ENCODE measurements at places on chromosomes 2 and 18.

DNA sequence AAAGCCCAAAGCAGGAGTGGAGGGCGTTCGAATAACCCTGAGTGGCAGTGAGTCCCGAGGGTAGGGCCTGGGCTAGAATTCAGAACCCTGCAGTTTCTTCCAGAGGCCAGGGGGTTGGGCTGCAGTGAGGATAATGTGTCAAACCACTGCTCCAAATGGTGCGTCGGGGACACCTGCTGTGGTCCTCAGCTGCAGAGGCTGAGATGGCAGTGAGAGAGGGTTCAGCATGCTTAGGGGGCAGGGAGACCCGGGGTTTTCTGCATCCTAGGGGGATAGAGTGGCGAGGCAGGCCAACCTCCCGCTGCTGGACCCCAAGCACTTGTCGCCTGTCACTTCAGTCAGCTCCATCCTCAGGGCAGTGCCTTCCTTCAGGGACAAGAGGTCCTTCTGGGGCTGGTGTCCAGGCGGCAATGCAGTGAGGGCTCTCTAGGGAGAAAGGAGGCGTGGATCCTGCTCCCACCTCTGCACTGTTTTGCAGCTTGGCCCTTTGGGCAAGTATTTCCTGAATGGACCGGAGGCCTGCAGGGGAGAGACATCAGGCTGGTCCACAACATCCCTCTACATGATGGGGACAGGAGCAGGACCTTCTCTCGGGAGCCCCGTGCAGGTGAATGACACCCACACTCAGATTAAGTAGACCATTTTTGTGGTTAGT is 8.4 kb upstream of the NTSR2 start:
- no peak for DNase-seq

DNA sequence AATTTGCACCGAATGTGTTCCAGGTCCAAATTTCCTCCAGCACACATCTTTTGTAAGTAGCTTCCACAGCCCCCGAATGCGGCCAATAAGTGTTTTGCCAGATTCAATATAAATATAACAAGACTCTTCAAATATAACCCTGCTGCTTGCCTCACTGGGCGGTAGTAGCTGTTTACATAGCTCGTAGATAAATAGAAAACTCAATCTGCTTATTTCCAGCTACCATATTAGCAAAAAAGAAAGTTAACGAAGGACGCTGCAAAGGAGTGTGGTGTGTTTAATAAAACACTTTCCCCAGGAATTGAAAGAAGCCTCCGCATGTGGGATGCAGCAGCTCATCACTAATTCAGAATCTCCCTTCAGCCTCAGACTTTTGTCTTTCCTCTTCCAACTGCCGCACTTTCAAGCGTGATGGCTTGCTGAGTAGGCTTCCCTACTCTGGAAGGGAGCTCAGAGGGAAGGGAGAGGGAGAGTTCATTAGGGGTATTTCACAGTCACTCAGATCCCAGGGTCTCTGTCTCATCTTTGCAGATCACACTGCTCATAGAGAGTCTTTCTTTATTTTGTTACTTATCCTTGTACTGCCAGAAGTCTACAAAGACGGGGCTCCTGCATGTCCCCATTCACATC is 367.0 kb downstream of the RND3 start:
- no peak for DNase-seq

- DNase-seq, result no peak
Observed at GRCh38 chr2:5777131-5777535, 84.9 kb downstream of the SOX11 start.

GRCh38 chr2:5959836-5960820 is 267.9 kb downstream of the SOX11 start:
- no peak for DNase-seq

GRCh38 chr18:46155641-46156051 is 51.5 kb downstream of the HAUS1 start:
- no peak for DNase-seq

DNA sequence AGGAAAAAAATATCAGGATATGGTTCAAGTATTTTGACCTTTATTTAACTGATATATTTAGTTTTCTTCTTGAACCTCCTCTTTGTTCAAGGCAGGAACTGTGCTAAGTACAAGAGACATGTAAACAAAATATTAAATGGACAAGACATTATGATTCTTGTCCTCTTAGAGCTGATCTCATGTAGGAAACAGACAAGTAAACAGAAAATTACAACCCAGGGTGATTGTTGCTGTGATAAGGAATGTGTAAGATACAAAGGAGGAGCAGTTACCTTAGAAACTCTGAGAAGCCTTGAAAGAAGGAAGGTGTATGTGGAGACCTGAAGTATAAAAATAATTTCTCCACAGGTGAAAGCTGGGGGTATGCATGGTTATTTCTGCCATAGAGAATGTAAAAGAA is 12.9 kb downstream of the RBM45 start:
- no peak for DNase-seq

- DNase-seq, result no peak
Observed at GRCh38 chr2:106961328-106961727, 75.4 kb upstream of the ST6GAL2 start.

DNA sequence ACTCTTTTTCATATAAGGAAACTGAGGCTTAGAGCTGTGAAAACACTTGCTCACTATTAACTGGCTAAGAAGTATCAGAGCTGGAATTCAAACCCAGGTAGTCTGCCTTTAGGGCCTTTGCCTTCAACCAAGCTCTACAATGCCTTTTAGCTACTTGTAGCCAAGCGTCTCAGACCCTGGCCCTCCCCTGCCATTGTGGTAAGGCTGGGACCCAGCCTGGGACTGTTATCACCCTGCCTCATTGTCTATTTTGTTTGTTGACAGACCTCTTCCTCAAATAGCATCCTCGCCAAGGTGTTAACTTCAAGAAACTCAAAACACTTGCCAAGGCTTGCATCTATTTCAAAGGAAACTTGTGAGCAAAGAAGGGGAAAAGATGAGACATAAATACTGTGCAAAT is 76.7 kb upstream of the CD28 start:
- no peak for DNase-seq

GRCh38 chr2:42913280-42913878 is 121.0 kb upstream of the HAAO start:
- no peak for DNase-seq

DNA sequence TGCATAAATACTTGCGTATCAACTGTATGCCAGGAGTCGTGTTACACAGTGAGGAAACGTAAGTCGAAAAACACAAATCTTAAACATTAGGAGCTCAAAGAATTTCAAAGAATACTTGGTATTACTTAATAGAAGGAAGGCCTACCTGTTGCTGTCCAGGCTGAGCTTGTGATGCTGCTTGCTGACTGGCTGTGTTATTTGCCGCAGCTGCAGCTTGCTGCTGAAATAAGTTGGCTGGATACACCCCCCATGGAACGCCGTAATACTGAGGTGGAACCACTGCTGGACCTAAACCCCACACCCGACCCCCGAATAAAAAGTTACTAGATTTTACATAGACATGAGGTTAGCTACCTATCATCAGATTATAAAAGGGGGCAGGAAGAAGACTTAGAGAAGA is 56.4 kb downstream of the PUM2 start:
- no peak for DNase-seq

DNA sequence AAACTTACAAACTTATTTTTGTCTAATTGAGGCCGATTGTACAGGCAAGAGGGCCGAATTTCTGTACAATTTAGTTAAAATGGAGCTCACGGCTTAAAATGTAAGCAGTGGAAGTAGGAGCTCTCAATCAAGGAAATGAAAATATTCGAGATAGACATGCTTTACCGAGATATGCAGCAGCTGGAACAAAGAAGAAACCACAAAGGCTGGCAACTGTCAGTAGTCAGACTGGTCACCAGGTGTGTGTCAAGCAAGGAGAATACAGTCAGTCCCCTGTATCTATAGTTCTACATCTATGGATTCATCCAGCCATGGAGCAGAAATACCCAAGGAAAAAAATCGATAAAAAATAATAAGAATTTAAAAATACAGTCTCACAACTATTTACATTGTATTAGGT is 122.6 kb downstream of the WDSUB1 start:
- no peak for DNase-seq

DNA sequence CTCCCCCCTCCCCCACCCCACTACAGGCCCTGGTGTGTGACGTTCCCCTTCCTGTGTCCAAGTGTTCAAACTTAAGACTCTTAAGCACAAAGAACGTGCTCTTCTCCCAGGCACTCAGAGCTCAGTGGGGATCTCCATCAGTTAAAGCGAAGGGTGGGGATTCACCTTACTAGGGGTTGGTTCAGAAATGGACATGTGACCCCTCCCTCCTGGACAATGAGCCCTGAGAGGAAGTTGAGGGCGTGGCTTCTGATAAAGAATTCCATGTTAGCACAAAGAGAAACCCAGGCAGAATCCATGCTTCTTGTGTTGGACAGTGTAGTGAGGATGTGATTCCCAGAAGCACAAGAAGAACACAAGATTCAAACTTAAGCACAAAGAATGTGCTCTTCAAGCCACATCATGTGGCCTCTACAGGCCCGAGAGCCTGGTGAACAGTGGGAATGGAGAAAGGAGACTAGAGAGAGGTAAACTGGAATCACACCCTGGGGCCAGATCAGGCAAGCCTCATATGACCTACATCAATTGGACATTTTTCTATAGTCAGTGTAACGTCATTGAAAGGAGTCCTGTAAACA is 78.1 kb upstream of the TTC39C start:
- DNase-seq, result no peak

GRCh38 chr2:241898463-241899270 is 29.1 kb downstream of the RTP5 start:
- DNase-seq, result no peak

DNA sequence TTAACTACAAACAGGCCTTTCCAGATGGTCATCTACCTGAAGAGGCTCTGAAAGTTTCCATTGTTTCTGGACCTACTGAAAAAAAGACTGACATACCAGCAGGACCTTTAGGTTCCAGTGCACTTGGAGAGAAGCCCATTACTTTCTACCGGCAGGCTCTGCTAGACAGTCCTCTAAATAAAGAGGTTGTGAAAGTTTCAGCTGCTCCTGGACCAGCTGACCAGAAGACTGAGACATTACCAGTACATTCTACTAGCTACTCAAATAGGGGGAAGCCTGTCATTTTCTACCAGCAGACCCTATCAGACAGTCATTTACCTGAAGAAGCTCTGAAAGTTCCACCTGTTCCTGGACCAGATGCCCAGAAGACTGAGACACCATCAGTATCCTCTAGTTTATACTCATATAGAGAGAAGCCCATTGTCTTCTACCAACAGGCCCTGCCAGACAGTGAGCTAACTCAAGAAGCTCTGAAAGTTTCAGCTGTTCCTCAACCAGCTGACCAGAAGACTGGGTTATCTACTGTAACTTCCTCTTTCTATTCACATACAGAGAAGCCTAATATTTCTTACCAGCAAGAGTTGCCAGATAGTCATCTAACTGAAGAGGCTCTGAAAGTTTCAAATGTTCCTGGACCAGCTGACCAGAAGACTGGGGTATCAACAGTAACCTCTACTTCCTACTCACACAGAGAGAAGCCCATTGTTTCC is 65.8 kb downstream of the ALMS1 start:
- no peak for DNase-seq

DNA sequence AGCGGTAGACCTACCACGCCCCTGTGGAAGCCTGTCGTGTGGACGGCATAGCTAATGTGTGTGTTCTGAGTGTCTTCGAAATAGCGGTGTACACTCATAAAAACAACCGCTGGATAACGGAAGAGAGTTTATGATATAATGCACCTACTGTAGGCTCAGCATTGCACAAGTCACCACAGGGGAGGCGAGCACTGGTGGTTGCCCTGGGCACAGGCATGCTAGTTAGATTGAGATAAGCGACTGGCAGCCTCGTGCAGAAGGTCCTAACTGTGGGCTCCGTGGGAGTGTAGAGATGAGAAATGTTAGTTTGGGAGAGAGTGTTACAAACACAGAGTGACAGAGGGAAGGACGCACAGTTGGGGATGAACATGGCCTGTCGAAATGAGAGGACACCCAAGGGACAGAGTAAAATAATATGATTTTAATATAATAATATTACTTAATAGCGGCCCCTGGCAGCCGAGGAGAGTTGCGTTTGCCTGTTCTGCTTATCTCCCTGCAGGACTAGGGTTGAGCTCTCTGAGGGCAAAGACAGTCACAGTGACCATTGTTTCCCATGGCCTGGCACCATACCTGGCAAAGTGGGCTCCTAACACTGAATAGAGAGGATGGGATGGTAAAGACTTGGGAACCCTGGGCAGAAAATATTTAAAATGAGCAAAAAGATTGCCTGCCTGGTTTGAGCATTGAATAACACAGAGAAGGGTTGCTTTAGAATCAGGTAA is 204.2 kb downstream of the GBX2 start:
- DNase-seq, result no peak

DNA sequence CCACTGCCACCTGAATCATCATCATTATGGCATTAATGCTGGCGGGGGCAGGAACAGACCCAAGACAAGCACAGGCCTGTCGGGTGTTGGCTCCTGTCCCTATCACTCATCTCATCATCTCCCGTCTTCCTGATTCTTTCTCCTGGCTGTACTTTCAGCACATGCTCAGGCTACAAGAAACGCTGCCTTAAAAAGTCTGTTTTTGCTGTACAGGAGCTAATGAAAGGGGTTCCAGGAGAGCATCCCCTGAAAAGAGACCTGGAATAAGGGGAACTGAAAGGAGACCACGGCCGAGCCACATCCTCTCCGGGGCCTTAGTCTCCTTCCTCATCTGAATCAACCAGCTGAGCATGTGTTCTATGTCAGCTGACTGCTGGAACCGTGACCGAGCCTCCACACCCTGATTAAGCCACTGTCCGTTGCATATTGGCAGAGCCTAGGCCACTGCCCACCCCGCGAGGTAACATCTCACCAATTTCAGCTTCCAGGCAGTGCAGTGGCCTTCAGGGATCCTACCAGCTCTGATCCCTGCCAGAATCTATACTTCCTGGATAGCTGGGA is 62.6 kb downstream of the DNMT3A start:
- no peak for DNase-seq

DNA sequence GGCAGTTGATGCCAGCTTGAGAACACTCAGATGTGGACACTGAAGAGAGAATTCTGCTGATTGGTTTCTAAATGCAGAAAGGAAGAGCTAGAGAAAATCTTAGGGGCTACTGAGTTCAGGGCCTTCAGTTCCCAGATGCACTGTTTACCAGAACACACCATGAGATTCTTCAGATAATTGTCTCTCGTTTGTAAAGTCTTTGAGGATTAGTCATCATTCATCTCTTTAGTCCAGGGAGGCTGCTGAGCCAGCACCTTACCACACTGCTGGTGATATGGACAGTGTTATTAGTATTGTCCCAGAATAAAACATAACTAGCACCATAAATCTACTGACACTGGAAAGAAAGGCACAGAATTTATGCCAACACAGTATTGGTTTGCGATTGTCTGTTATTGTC is 690.8 kb upstream of the CELF4 start:
- DNase-seq, result no peak

DNA sequence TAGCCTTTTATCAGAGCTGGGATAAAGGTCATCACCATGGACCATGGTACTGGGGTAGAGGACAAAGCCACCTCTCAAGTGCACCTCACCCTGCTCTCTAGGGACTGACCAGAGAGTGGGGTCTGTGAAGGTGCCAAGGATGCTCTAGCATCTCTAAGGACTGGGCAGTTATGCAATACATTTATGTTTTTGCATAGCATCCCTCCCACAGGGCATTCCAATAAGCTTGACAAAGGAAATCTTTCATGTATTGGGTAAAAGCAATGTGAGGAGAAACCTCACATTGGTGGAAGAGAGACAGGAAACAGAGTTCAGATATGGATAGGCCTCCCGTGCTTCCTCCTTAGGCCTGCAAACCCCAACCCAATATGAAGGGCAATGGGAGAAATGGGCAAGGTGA is 31.6 kb downstream of the STK39 start:
- DNase-seq, result no peak

GRCh38 chr18:12307701-12308385 is at the start of gene TUBB6:
Gene TUBB6, plus strand, starts transcription at chr18:12308241. Its CDS starts 52 bp downstream, at chr18:12308293.
- DNase-seq, result no peak

- no peak for DNase-seq
Observed at GRCh38 chr2:11175293-11175795, 20.1 kb downstream of the SLC66A3 start.

- no peak for DNase-seq
Observed at GRCh38 chr18:60746919-60747318, 374.3 kb upstream of the MC4R start.

Measured in immature natural killer cell (primary cell).